Activated CD4-positive, alpha-beta T cell treated with anti-CD3 and anti-CD28 coated beads, Interleukin-2, amount 50 U/mL, for 4 hours (primary cell): ENCODE measurements at places on chromosomes 7 and 10.

GRCh38 chr7:50274361-50274760 lies 30.2 kb upstream of the IKZF1 start:
- no peak for DNase-seq

- no peak for DNase-seq
These were observed 5.8 kb upstream of the STAMBPL1 start for GRCh38 chr10:88874281-88874680.

DNA sequence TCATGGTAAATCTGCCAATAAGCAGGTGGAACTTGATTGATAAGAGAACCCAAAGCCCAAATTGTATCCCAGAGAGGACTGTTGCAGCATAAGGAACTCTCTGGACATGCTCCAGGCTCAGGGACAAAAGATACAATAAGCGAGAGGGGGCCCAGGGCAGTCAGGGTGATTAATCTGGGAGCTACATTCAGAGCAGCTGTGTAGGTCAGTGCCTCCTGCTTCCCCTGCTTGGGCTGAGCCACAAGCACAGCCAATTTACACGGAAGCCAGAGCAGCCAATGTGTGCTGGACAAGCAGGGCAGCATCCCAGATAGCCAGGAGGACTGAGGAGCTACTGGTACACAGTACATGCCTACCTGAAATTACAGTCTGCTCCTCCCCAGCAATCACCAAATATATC lies 24.2 kb downstream of the MYPN start:
- no peak for DNase-seq

DNA sequence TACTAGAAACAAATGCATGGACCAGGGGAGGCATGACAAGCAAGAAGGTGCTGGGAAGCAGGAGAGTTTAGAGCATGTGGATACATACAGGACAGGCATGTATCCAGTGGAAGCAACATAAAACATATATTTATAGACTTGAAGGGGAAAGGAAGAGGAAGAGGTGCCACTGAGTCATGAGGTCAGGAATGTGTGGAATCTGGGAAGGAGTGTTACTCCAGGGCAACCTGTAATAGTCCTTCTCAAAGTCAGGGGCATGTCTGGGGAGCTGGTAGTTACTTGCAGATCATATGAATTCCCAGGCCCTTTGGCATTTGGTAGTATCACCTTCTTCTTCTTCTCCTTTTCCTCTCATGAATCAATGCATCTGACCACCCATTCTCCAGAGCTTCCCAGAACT lies 246.6 kb downstream of the XPNPEP1 start:
- DNase-seq = no peak

GRCh38 chr7:131425992-131426391 lies 98.3 kb downstream of the MKLN1 start:
- DNase-seq = no peak

DNA sequence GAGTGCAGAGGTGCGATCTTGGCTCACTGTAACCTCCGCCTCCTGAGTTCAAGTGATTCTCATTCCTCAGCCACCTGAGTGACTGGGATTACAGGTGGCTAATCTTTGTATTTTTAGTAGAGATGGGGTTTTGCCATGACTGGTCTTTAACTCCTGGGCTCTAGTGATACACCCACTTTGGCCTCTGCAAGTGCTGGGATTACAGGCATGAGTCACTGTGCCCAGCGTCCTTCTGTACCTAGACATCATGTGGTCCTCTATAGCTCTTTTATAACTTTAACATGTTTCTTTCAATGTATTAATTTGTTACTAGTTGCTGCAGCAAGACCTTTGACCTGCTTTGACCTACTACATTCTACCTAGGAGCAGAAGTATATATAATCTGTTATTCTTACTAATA lies 38.7 kb upstream of the BICC1 start:
- no peak for DNase-seq

- DNase-seq = no peak
These were observed 2.9 kb downstream of the FOXL3 start for GRCh38 chr7:292826-293225.

DNA sequence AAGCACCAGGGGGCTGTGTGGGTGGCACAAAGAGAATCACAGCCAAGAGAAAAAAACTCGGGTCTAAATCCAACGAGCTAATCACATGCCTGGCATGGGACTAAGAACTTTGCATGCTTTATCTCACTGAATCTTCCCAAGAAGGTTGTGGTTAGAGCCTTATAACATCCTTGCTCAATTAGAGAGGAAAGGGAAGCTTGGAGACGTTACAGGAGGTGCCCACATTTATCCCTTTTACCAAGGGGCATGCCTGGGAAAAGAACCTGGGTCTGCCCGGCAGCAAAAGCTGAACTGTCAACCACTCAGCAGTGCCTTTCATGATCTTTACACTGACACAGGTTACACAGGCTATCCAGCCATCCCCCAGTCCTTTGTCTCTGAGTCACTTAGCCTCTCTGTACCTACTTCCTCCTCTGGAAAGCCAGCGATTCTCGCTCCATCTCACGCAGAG lies 190.1 kb downstream of the PRPF18 start:
- no peak for DNase-seq

DNA sequence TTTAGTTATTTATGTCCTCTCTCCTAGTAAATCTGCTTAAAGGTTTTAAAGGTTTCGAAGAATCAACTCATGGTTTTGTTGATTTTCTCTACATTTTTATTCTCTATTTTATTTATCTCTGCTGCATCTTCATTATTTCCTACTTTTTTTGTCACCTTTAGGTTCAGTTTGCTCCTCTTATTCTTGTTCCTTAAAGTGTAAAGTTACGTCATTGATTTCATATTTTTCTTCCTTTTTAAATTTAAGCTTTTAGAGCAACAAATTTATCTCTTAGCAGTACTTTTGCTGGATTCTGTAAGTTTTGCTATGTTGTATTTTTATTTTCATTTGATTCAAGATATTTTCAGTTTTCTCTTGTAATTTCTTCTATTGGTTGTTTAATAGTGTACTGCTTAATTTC lies 10.7 kb downstream of the MYO3A start:
- no peak for DNase-seq

DNA sequence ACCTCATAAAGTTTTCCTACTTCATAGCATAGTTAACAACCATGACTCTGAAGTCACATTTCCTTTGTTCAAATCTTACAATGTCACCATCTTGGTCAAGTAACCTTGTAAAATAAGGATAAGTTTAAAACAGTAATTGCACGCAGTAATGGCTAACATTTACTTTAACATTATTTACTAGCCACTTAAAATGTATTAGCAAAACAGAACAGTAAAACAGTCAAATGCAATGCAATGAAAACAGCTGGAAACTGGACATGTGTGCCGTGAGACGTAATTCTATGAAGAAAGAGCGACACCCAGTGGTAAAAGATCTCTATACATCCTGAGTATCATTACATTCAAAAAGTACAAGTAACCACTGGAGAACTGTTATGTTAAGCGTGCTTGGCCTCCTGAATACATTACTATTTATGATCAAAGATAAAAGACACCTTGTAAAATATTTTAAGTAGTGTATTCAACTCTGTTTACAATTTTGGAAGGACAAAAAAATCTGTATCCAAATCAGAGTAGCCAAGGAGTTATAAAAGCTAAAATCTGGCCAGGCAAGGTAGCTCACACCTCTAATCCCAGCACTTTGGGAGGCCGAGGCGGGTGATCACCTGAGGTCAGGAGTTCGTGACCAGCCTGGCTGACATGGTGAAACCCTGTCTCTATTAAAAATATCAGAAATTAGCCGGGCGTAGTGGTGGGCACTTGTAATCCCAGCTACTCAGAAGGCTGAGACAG lies 27.2 kb downstream of the ATE1 start:
- DNase-seq = no peak

DNA sequence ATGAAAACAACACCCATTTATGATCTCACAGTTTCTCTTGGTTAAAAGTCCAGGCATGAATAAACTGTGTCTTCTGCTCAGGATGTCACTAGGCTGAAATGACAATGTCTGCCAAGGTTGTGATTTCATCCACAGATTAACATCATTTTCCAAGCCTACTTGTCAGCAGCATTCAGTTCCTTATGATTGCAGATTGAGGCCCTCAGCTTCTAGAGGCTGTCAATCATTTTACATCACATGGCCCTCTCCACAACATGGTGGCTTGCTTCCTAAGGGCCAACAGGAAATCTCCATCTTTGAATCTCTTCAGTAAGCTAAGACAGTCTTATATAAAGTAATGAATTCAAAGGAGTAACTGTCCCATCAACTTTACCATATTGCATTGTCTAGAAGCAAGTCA lies 377.6 kb downstream of the ANKRD7 start:
- no peak for DNase-seq
